GM13977 (cell line): ENCODE measurements at places on chromosomes 2 and 18.

DNA sequence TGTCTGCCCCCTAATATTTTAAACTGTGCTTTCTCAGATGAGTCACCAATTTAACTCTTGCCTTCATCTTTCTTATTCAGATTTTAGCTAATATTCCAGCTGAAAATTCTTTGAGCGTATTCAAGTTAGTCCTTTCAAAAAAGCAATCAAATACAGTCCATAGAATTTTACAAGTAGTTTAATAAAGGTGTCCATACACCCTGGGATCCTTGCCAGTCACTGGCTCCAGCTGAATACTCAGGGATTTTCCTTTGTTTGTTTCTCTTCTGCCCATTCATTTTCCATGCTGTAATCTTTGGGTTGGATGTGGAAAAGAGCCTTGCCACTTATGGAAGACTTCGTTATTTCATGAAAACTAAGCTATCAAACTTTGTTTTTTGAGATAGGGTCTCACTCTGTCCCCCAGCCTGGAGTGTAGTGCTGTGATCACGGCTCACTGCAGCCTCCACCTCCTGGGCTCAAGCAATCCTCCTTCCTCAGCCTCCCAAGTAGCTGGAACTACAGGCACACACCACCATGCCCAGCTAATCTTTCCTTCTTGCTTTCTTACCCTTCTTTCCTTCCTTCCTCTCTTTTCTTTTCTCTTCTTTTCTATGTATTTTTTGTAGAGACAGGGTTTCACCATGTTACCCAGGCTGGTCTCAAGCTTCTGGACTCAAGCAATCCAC, 34.0 kb downstream of the VSNL1 start:
- DNase-seq: no peak

DNA sequence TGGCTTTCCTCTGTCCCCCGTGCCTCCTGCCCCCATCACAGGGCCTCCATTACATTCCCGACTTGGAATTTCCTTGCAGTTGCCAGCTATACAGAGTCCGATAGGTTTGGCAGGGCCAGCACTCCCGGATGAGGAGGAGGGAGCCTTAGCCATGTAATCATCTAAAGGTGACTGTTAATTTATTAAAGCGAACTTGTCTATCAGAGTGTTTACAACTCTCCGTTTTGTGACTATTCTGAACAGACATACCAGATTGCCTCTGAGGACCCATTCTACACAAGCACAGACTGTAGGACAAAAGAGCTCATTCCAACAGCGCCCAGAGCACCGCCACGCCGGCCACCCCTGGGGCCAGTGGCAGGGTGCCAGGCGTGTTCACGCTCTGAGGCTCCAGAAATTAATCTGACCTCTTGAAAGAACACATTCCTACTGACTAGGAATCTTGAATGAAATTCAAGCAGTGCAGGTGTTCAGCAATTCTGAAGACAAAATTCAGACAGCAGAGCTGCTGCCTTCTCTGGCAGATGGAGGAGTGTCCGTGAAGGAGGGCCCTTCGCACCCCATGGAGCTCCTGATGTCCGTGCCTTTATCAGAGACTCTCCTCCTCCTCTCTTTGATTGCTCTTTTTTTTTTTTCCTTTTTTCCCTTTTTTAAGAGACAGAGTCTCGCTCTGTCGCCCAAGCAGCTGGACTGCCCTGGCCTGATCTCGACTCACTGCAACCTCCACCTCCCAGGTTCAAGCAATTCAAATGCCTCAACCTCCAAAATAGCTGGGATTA, 58.1 kb upstream of the RALBP1 start:
- DNase-seq: no peak

GRCh38 chr2:5372141-5372540, 320.0 kb upstream of the SOX11 start:
- no peak for DNase-seq

DNA sequence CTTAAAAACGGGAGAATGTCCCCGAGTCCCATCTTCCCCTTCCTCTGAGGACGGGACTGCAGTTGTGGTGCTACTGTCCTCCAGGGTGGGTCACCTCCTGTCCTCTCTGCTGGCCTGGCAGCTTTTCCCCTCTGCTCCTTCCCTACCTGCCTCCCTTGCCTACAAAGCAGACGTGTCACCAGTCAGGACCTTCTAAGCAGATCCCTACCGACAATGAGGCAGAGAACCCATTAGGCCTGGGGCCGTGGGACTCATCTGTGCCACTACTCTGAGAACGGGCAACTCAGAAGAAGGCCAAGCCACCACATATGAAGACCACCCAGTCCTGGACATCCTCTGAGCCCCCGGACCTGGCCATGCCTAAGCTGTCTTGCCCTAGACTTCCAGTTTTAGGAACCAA, 103.0 kb upstream of the TEX51 start:
- DNase-seq: no peak

DNA sequence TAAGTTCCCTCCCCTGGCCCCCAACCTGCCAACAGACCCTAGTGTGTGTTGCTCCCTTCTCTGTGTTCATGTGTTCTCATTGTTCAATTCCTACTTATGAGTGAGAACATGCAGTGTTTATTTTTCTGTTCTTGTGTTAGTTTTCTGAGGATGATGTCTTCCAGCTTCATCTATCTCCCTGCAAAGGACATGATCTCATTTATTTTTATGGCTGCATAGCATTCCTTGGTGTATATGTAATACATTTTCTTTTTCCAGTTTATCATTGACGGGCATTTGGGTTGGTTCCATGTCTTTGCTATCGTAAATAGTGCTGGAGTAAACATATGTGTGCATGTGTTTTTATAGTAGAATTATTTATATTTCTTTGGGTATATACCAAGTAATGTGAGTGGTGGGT, 602.2 kb downstream of the DSC3 start:
- no peak for DNase-seq

DNA sequence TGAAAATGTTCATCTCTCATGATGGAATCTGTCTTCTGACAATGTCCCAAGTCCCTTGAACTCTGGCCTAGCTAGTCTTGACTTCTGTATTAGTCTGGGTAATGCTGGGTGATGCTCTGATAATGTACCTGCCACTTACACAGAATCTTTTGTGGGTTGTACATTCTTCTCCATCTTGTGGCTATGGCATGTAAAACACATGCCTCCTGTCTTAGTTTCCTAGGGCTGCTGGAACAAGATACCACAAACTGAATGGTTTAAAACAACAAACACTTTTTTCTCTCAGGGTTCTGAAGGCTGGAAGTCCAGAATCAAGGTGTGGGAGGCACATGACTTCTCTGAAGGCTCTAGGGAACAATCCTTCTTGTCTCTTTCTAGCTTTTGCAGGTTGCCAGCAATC, 57.1 kb downstream of the RAPGEF4 start:
- DNase-seq: no peak

DNA sequence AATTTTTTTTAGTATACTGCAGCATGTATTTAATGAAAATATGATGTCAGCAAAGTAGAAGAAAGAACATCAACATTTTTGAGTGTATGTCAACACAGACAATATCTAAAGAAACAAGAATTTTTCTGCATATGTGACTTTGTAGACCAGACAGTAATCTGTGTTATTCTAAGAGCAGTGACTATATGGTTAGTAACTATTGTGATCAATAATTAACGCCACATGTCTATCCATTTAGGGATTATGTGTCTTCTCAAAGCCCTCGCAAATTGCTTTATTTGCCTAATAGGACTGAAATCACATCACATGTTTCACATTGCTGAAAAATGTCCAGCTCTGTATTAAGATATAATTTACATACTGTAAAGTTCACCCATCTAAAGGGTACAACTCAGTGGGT, 107.8 kb downstream of the GFPT1 start:
- no peak for DNase-seq
